ENCODE measurements at places on chromosomes 12 and 14.

DNA sequence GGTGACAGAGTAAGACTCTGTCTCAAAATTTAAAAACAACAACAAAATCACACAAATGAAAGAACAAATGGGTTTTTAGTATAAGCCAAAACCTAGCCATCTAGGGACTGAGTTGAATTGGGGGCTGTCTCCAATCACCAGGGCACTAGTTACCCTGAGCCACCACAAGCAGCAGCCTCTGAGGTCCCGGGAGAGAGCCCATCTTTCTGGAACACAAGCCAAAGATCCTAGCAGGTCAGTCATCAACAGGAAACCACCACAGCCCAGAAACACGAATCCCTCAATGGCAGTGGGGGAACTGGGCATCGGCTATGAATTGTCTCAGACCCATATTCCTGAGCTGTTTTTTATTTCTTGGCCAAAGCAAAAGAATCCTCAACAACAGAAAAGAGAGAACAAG lies 75.3 kb downstream of the KDM2B start:
- DNase-seq: no peak

DNA sequence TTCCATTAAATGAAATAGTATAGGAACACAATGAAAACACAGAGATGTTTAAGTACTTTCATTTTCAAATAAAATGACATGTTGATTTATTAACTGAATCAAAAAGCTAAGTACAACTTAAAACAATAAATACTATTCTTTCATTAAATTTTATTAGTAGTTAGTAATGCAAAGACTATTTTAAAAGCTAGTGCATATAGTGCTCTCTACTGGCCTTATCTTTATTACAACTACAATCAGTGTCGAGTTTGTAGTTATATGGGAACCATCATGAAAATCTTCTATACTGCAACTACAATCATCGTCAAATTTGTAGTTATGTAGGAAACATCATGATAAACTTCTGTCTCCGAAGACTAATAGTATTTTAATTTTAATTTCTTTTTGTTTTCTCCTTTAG lies 8.9 kb upstream of the LIN7A start:
- DNase-seq: no peak

GRCh38 chr14:93072659-93073357 lies 42.9 kb downstream of the ITPK1 start:
- DNase-seq: no peak

DNA sequence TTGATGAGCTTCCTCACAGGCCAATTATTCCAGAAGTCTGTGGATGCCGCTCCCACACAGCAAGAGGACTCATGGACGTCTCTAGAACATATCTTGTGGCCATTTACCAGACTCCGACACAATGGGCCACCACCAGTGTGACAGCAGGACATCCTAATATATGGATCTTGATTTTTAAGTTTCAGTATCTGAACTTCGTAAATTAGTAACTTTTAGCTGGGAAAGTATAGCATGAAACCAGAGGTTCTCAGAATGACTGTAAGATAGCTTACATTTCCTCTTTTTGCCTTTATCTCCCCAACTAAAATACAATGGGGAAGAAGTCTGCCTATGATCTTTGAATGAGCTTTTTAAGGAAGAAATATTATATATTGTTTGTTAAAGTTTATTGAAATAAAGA lies 87.0 kb downstream of the DNAI7 start:
- no peak for DNase-seq

DNA sequence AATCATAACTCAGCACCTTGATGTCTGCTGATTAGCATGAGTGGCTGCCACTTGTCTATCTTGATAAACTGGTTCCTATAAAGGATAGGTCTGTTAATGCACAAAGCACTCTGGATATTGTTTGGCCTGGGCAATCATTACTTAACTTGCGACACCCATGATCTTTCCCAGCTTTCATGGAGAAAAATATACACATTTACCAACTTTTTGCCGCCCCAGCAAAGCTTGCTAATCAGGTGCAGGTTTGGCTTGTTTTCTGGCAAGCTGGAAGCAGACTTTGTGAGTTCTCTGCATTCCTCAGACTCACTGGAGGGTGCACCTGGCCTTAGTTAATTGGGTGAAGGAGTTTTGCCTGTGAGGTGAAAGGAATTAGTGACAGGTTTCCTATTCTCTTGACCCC lies 1126.4 kb upstream of the FLRT2 start:
- no peak for DNase-seq

DNA sequence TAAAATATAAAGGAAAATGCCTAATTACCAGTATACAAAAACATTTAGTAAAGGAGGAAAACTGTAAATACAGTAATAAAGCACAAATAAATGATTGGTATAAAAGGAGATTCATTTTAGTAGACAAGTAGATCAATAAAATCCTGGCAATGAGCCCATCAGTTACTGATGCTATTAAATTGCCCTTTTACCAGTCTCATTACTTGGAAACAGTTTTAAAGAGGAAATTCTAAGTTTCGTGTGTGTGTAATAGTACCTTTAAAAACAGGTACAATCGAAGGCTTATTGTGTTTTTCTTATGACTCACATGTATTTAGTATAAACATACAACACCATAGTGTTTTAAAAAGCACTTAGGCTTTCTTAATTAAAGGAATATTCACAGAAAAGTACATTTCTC lies 46.4 kb upstream of the SYT10 start:
- DNase-seq: no peak

All from BE2C (cell line).